ENCODE measurements at places on chromosomes 2 and 18.

DNA sequence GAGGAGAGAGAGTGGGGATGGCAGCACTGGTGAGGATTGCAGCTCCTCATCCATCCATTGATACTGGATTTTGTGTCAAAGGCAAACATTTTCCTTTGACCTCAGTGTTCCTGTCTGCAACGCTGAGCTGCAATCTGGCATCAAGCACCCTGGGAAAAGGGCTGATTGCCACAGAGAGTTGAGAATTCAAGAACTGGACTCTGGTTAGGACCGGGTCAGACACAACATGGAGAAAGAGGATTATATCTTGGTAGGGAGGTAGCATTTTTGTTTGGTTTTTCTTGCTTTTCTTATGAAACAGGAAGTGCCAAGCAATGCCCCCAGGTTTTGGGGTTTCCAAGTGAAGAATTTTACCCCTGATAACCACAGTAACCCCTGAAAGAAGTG, 81.9 kb upstream of the PKDCC start:
- peak; percentile 35 for DNase-seq

DNA sequence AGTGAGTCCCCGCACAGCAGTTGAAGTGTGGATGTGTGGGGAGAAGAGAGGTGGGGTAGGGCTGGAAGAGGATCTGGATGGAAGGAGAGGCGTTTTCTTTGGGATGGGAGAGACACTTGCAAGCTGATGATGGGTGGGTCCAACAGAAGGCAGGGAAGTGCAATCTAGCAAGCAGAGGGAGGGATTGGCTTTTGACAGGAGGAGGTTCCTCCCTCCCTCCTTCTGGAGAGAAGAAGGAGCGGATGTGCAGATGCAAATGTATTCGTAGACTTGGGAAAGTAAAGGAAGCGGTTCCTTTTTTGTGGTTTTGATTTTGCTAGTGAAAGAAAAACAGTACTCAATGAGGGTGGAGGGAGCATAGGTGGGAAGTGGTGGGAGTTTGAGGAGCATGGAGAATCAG, 48.9 kb downstream of the LAMA3 start:
- DNase-seq: no peak

GRCh38 chr2:163778045-163778781, 42.4 kb upstream of the FIGN start:
- peak; percentile 56 for DNase-seq

DNA sequence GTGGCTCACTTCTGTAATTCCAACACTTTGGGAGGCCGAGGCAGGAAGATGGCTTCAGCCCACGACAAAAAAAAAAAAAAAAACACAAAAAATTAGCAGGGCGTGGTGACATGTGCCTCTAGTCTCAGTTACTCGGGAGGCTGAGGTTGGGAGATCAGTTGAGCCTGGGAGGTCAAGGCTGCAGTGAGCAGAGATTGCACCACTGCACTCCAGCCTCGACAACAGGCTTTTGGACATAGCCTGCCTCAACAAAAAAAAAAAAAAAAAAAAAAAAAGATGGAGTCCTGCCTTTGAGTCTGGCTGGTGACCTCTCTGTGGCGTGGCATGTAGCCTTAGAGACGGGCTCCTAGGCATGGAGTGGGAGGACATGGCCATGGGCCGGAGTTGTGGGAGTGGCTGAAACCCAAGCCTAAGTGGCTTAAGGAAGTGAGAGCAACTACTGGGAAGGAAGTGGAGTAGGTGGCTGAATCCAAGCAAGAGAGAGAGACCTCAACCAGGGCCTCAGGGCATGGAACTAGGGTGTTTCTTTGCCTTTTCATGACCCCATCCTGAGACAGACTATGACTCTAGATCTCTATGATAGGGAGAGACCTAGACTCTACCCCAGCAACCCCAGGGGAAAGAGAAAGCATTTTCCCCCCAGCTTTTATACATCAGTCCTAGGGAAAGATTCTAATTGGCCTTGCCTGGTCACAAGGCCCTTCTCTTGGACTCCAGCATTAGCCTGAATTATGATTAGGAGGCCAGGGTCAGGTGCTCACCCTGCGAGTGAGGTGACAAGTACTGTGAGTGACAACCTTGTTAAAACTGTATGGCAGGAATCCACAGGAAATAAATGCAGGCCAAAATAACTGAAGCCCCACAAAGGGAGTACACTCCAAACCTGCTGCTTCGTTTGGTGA, 34.2 kb downstream of the NPAS2 start:
- no peak for DNase-seq

GRCh38 chr2:165470361-165470760, 863 bp downstream of the CSRNP3 start:
- DNase-seq: no peak

DNA sequence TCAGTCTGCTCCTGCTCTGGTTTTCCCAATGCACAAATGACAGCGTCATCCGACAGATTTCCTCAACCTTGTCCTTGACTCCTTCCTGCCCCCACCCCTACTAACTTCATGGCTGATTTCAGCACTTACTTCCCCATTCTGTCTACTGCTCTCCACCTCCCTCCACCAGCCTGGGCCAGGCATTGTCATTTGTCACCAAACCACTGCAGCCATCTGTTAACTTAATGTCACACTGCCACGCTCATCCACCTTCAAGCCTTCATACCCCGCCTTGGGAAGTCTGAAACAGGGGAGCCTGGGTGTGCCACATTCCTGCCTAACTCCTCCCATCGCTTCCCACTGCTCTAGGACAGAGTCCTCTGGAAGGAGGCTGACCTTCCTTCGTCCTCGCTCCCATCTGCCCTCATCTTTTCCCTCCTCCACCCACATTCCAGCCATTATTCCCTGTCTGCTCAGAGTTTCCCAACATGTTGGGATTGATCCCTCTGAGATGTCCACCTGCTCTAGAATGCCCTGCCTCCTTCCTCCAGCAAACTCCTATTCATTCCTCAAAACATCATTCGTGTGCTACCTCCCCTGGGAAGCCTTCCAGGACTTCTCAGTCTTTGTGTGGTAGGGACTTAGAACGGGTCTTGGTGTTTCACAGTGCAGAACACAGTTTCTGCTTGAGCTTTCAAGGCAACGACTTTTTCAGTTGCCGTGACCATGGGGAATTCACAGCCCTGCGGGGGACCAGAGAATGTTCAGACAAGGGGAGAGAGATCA, 42.2 kb upstream of the SMAD7 start:
- no peak for DNase-seq

- DNase-seq: no peak
Measured at GRCh38 chr2:84856787-84857186, 24.1 kb downstream of the TRABD2A start.

DNA sequence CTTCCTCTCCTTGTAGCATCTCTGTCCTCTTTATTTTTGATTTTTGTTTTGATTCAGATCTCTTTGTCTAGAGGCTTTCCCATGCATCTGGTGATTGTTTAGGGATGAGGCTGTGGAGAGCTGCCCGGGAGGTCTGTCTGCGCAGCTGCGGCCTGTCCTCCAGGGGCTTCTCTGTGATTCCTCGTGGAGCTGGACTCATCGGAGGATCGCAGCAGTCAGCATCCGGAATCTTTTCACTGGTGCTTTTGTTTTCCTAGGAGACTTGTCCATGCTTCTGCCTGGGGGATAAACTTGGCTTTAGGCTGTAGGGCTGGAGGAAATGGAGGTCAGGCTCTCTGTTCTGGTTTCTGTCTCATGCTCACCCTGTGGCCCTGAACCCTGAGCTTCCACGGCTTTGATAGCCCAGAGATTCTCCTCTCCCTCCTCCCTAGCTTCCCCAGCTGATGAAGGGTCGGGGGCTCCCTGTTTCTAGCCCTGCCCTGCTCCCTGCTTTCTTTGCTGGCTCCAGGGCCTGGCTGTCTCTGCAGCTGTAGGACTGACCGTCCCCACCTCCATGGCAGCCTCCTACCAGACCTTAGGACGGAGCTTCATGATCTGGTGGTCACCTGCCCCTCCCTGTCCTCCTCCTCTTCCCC, 35.5 kb downstream of the ZNF532 start:
- no peak for DNase-seq

GRCh38 chr2:52220393-52220792, 1188.5 kb upstream of the NRXN1 start:
- no peak for DNase-seq

- DNase-seq: no peak
Measured at GRCh38 chr2:73985308-73986084, 786 bp downstream of the TET3 start.

DNA sequence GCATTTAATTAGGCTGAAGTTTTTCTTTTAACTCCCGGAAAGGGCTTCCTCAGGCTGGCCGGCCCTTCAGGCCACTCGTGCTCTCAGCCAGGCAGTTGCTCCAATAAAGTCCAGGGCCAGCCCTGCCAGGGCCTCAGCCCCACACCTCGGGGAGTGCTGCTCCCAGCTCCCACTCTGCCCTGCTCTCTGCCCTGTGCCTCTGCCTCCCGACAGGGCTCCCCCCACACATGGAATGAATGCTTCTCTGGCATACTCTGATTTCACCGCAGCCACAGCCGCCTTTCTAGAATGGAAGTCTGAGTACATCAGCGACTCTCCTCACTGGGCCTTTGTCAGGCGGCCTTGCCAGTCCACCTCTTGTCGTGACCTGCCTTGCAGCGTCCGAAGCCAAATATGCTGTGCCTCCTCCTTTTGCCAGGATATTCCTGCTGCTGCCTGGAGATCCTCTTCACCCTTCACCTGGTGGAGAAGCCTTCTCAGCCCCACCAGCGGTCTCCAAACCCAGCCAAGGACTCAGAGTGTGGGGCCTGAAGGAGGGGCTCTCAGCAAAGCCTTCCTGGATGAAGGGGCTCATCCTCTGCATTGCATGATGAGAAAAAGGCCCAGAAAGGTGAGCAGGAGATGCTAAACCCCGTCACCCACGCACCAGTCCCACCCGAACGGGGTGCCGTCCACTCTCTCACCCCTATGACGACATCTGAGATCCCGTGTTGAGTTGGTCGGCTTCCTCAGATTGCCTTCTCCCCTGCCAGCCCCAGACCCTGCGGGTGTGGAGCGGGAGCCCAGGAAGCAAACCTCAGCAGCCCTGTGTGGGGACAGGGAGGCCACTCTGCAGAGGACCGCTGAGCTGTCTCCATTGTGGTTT, 472.7 kb upstream of the HS6ST1 start:
- no peak for DNase-seq

DNA sequence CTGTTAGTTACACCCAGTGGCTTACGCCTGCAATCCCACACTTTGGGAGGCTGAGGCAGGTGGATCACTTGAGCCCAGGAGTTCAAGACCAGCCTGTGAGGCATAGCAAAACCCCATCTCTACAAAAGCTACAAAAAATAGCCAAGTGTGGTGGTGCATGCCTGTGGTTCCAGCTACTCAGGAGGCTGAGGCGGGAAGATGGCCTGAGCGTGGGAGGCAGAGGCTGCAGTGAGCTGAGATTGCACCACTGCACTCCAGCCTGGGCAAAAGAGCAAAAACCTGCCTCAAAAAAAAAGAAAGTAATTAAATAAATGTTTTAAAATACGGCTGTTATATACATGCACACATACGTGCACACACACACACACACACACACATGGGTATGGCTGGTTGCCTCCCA, 194.8 kb downstream of the HDAC4 start:
- DNase-seq: no peak

- DNase-seq: no peak
Measured at GRCh38 chr2:231452799-231453508, 11.3 kb downstream of the NCL start.

GRCh38 chr2:234528410-234529148, 31.7 kb upstream of the ARL4C start:
- DNase-seq: no peak

GRCh38 chr2:235411905-235412485, 81.8 kb upstream of the AGAP1 start:
- no peak for DNase-seq

GRCh38 chr2:2842466-2842865, 511.4 kb upstream of the MYT1L start:
- no peak for DNase-seq

DNA sequence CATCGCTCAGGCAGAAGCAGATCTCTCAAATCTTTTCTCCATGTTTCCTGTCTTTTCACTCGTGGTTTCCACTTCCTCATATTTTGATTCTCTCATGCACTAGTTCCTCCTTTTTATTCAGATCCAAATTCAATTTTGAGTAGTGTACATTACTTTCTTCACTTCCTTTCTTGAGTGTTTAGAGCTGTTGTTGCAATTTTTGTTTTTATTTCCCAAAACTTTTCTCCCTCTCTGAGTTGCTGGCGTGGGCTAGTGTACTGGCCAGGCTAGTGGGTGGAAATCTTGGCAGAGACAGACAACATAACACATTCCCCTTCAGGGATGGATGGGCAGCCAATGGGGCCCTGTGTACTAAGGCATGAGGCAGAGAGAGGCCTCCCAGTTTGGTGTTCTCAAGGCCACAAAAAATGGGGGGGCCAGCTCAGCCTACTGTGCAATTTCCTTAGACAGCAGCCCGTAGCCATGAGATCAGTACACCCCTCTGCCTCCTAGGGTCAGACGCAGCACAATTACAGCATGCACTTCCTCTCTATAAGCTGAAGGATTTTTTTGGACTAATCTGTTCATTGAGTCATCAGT, 145.1 kb upstream of the PID1 start:
- DNase-seq: no peak

- DNase-seq: no peak
Measured at GRCh38 chr2:240765007-240765406, 55.0 kb downstream of the KIF1A start.

DNA sequence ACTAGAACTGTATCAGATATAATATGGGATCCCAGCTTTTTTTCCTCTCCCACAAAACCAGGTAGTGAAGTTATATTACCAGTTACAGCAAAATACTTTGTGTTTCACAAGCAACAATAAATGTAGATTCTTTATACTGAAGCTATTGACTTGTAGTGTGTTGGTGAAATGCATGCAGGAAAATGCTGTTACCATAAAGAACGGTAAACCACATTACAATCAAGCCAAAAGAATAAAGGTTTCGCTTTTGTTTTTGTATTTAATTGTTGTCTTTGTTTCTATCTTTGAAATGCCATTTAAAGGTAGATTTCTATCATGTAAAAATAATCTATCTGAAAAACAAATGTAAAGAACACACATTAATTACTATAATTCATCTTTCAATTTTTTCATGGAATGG, 77.7 kb upstream of the CSRNP3 start:
- DNase-seq: no peak

- no peak for DNase-seq
Measured at GRCh38 chr2:133680343-133681049, 112.2 kb upstream of the NCKAP5 start.

GRCh38 chr2:151103551-151103950, 158.1 kb downstream of the RBM43 start:
- no peak for DNase-seq

GRCh38 chr18:10377956-10378355, 76.5 kb upstream of the APCDD1 start:
- peak; percentile 66 for DNase-seq

GRCh38 chr2:152718909-152719645, 657 bp downstream of the ARL6IP6 start:
- no peak for DNase-seq

DNA sequence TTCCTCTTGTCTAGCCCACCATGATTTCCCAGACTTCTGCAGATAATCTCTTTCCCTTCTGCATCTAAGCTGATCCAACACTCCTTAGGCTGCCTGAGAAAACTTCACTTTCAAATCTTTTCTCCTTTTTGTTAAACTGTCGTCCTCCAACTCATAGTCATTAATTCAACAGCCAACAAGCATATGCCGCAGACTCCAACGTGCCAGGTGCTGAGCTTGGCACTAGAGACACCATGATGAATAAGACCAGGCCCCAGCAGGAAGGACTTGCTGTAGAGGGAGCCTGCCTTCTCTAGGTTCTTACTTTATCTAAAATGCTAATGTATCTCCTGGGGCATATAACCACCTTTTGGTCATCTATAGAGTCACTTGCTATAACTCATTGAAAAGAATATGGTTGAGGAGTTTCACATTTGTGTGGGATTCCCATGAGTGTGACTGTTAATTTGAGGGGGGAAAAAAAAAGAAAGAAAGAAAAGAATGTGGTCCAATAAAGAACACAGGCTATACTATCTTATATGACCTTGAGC, 51.0 kb downstream of the ANKRD44 start:
- no peak for DNase-seq

Measured in GM04504 (cell line).